Stomach (tissue), 19 donors: ENCODE measurements at places on chromosomes 16 and 17.
A peak's percentile ranks its signal among the peaks of the same experiment; 100 is the strongest.

DNA sequence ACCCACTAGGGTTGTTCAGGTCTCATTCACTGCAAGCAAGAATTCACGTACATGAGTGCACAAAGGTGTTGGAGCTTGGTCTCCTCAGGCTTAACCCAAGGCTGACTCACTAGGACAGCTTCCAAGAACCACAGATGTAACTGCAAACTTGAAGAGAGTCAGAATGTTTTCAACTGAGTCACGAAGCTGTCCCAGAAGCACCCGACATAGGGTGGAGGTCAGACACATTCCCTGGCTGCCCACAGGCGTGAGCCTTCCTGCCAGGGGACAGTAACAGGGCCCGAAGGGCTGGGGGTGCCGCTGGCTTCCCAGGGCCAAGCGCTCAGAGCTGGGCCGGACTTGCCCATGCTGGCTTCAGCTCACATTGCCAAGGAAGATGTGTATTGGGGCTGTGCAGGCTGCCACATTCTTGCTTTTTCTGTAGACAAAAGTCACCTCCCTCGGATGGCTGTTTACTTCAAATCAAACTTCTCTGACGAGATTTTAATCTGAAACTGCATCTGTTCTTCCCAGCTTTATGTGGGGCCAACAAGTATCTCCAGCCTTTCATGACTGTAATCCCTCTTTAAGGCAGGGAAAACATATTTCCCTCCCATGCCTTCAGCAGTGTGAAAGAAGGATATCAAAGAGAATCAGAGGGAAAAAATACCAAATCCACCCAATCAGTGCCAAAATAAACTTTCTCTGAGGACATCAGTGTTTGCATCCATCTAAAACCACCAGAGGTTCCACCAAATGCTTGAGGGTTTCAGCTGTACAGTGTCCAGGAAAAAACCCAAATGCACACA lies 14.3 kb downstream of the CMTM3 start:
- no peak for DNase-seq
- no peaks in the 10 kb centered on the region for H3K27me3 ChIP-seq
- peak overlapping the region; percentile 32 for H3K27ac ChIP-seq
- peaks cover 54% of the 10 kb centered on the region for H3K36me3 ChIP-seq
- peaks cover 32% of the 10 kb centered on the region for H3K4me1 ChIP-seq
- H3K4me3 ChIP-seq, result no peak overlapping the region

DNA sequence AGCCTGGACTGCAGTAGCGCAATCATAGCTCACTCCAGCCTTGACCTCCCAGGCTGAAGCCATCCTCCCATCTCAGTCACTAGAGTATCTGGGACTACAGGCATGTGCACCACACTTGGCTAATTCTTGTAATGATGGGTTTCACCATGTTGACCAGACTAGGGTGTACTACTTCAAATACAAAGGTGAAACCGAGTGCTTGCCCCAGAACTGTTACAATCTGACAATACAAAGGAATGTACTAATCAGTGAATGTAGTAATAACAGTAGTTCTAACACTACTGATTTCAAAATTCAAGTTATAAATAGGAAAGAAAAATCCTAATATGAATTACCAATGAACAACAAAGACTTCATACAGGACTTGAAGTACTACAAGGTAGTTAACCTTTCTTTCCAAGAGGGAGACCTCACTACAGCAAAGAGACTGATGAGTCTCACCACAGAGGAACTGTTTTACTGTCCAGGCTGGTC lies 24.4 kb downstream of the CRK start:
- no peaks in the 10 kb centered on the region for H3K27me3 ChIP-seq
- peaks cover 56% of the 10 kb centered on the region for H3K4me1 ChIP-seq
- peaks cover 41% of the 10 kb centered on the region for H3K36me3 ChIP-seq
- no peak for DNase-seq

DNA sequence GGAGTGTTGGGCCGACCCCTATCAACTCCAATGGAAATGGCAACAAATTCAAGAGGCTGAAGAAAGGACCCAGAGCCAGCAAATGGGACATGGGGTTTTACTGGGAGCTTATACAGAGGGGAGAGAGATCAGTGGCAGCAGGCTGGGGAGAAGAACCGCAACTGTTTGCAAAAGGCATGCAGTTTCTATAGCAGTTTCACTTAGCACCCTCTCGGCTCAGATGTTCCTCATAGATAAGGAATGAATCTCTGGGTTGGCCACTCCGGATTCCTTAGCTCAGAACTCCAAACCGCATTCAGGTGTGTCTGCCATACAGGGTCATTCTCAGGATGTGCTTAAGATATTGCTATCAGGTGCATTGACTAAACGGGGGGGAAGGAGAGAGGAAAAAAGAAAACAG lies 71.1 kb upstream of the RPL38 start:
- no peaks in the 10 kb centered on the region for H3K36me3 ChIP-seq
- no peaks in the 10 kb centered on the region for H3K4me1 ChIP-seq
- H3K4me3 ChIP-seq, result no peak overlapping the region

DNA sequence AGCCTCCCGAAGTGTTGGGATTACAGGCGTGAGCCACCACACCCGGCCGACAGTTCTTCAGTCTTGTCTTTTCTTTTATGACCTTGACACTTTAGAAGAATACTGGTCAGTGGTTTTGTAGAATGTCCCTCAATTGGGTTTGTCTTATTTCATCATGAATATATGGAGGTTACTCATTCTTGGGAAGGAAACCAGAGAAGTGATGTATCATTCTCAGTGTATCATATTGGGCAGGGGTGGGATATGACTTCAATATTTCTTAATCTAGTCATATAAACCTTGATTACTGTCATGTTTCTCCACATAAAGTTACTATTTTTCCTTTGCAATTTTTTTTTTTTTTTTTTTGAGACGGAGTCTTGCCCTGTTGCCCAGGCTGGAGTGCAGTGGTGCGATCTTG lies 36.9 kb downstream of the SNTB2 start:
- no peak for DNase-seq
- peaks cover 51% of the 10 kb centered on the region for H3K4me1 ChIP-seq
- no peaks in the 10 kb centered on the region for H3K27me3 ChIP-seq

DNA sequence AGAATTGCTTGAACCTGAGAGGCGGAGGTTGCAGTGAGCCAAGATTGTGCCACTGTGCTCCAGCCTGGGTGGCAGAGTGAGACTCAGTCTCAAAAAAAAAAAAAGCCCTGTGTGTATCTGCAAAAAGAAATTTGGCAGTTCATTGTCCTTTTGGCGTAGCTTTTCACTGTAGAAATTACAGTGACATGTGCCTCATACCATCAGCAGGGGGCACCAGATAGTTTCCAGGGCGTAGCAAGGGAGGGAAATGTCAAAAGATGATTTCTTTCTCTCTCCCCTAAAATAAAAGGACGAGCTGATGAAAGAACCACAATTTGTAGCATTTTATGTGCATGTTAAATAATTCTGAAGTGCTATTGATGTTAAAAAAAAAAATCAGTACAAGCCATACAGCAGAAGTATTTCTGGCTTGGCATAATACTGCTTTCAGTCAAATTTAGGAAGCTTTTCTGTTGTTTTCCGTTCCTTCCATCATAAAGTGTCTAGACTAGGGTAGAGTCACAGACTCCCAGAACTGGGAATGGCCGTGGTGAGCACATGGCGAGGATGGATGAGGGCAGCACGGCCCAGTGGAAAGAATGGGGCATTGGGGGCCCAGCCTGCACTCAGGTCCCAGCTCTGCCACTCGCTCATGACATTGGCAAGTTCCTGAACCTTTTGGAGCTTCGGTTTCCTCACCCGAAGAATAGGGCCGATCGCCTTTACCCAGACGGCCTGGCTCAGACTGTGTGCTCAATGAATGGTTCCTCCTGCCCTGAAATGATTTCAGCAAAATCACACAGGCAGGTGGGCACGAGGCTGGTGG lies 59.8 kb upstream of the RPH3AL start:
- H3K27ac ChIP-seq, result no peak overlapping the region
- DNase-seq, result peak; percentile 51
- no peaks in the 10 kb centered on the region for H3K27me3 ChIP-seq
- H3K4me3 ChIP-seq, result no peak overlapping the region

- no peaks in the 10 kb centered on the region for H3K4me1 ChIP-seq
- H3K36me3 ChIP-seq, result no peaks in the 10 kb centered on the region
- H3K4me3 ChIP-seq, result no peak overlapping the region
- no peak overlapping the region for H3K27ac ChIP-seq
Measured at GRCh38 chr16:76389126-76389525, 111.9 kb downstream of the CNTNAP4 start.

DNA sequence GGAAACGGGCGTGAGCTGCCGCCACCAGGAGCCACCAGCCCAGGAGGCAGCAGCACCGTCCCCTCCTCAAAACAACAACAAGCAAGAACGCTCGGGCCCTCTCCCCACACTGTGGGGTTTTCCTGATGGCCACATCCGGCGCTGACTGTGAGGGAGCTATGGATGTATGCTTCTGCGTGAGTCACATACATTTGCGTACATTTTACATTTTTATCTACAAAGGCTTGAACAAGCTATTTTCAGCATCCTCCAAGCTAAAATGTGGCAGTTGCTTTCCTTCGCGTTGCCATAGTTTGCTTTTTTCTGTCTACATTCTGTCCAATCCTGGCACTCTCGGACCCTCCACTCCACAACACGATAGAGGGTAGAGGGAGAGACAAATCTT lies 2.0 kb upstream of the ABR start:
- H3K27ac ChIP-seq, result no peak overlapping the region
- H3K36me3 ChIP-seq, result no peaks in the 10 kb centered on the region
- no peaks in the 10 kb centered on the region for H3K27me3 ChIP-seq

- no peaks in the 10 kb centered on the region for H3K36me3 ChIP-seq
- peak; percentile 53 for DNase-seq
- H3K27ac ChIP-seq, result no peak overlapping the region
Measured at GRCh38 chr17:71976011-71976649, 144.7 kb upstream of the SOX9 start.

GRCh38 chr16:8816967-8817655 lies 19.5 kb downstream of the PMM2 start:
- H3K27ac ChIP-seq, result no peak overlapping the region
- H3K4me1 ChIP-seq, result no peaks in the 10 kb centered on the region
- DNase-seq, result no peak
- H3K27me3 ChIP-seq, result no peaks in the 10 kb centered on the region
- no peak overlapping the region for H3K4me3 ChIP-seq

GRCh38 chr16:88744577-88745521 lies 38.5 kb downstream of the CTU2 start:
- H3K27ac ChIP-seq, result no peak overlapping the region
- no peak for DNase-seq
- no peak overlapping the region for H3K4me3 ChIP-seq
- peaks cover 28% of the 10 kb centered on the region for H3K36me3 ChIP-seq

DNA sequence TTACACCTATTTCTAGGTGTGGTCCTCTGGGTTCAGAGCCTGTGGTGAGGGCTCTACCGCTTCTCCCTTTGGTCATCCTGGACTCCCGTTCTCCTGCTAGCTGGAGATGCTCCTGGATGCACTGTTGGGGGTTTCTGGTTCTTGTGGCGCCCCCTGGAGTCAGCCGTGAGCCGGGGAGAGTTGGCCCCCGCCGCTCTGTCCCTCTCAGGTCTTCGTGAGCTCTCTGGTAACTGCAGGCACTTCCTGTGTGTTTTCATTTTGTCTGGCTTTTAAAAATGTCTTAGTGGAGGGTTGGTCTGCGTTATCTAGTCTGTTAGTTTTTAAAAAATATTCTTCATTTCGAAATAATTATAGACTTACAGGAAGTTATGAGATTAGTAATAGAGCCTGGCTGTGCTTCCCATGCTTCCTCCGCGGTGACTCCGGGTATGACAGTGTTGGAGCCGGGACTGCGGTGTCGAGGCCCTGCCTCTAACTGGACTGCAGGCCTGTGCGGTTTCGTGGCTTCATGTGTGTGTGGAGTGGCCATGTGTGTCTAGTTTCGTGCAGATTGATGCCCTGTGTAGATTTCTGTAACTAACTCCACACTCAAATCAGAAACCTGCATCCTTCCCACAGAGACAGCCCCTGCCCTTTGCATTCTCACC lies 78.0 kb upstream of the ZNF750 start:
- H3K4me1 ChIP-seq, result peaks cover 10% of the 10 kb centered on the region
- H3K27ac ChIP-seq, result no peak overlapping the region
- peaks cover 69% of the 10 kb centered on the region for H3K36me3 ChIP-seq
- H3K4me3 ChIP-seq, result no peak overlapping the region

DNA sequence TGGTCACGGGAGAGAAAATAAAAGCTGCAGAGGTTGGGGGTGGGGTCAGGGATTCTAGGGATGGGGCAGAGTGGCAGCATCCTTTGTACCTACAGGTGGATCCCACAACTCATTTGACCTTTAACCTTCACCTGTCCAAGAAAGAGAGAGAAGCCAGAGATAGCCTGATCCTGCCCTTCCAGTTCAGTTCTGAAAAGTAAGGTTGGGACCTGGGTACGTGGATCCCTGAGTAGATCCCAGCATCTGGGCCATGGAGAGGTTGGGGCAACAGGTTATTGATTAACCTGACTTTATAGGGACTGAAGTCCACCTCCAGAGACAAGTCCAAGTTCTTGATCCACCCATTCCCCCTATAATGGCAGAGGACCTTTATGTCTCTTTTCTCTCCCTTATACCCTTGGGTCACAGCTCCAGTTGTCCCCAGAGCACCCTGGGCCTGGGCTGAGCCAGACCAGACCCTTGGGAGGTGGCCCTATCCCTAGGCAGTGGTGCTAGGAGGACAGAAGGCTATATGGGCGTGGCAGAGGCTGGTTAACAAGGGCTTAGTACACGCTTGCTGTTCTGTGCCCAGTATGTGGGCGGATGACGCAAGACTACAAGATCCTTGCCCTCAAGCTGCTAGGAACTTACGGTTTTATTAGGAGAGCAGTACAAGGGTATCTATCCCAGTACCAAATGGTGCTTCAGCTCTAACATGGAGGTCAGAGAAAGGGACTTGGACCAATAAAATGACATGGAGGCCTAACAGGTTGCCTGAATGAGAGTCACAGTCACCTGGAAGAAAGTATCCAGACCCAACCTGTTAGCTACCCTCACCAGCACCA lies 3.3 kb downstream of the CLDN7 start:
- peaks cover 37% of the 10 kb centered on the region for H3K4me1 ChIP-seq
- DNase-seq, result no peak
- H3K4me3 ChIP-seq, result no peak overlapping the region
- H3K27ac ChIP-seq, result no peak overlapping the region
- peaks cover 40% of the 10 kb centered on the region for H3K27me3 ChIP-seq
- peaks cover 61% of the 10 kb centered on the region for H3K36me3 ChIP-seq

DNA sequence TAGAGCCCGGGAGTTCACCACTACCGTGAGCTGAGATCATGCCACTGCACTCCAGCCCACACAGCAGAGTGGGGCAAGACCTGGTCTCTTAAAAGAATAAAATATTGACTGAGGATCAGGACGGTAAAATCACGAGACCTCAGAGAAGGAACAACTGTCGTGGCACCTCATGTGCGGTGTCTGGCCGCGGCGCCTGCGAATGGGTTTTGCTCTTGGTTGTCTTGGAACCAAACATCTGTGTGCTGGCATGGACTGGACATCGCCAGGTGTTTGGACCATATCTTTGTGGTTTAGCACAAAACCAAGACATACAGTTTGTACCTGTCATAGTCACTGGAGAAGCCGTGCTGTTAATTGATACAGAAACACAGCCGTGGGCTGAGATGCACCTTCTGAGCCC lies 212.9 kb upstream of the CHMP6 start:
- H3K36me3 ChIP-seq, result peaks cover 4% of the 10 kb centered on the region
- no peak for DNase-seq
- no peaks in the 10 kb centered on the region for H3K27me3 ChIP-seq
- no peak overlapping the region for H3K27ac ChIP-seq
- H3K4me3 ChIP-seq, result no peak overlapping the region

DNA sequence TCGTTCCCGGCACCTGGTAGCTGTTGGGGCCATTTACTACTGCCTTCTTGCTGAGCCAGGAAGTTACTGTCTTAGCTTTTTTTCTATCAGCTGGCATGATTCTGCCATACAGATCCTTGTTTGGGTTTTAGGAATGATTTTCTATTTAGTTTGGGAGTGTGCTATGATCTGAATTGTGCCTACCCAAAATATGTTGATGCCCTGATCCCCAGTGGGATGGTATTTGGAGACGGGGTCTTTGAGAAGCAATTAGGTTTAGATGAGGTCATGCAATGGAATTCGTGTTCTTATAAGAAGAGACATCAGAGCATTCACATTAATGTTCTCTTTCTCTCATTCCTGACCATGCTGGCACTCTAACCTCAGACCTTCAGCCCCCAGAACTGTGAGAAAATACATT lies 59.4 kb upstream of the HS3ST2 start:
- H3K36me3 ChIP-seq, result no peaks in the 10 kb centered on the region
- DNase-seq, result no peak
- H3K4me1 ChIP-seq, result no peaks in the 10 kb centered on the region
